ENCODE measurements at places on chromosomes 11 and 22. TPM values are rescaled to one million over a fixed set of nuclear protein-coding genes. Genes with fewer than 3 reads are reported as not detected.

DNA sequence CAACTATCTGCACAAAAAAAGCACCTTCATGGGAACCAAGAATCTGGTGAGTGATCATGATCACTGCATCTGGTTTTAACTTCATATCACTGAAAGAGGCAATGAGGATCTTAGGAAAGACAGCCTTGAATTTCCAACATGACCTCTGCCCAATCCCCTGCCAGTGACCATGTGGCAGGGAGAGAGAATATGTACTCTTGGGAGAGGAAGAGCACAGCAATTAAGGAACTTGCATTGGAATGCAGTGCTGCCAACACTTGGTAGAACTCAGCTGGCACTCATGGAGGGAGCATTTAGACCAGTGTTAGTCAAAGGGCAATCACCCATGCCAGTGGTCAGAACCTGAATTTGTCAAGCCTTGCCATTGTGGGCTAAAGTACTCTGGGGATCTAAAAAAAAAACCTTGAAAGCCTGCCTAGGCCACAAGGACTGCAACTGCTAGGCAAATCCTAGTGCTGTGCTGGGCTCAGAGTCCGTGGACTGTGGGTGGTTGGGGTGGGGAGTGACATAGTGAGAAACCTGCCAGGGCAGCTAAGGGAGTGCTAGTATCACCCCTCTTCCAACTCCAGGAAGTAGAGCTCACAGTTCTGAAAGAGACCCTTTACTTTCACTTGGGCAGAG lies 23.1 kb downstream of the JRKL start:
- DNase-seq, result no peak

The MIOX gene
- total RNA-seq, result not detected

GRCh38 chr22:32920032-32920628 lies 118.6 kb downstream of the TIMP3 start:
- DNase-seq, result no peak

- DNase-seq, result no peak
Measured at GRCh38 chr11:131534611-131535010, 164.2 kb downstream of the NTM start.

DNA sequence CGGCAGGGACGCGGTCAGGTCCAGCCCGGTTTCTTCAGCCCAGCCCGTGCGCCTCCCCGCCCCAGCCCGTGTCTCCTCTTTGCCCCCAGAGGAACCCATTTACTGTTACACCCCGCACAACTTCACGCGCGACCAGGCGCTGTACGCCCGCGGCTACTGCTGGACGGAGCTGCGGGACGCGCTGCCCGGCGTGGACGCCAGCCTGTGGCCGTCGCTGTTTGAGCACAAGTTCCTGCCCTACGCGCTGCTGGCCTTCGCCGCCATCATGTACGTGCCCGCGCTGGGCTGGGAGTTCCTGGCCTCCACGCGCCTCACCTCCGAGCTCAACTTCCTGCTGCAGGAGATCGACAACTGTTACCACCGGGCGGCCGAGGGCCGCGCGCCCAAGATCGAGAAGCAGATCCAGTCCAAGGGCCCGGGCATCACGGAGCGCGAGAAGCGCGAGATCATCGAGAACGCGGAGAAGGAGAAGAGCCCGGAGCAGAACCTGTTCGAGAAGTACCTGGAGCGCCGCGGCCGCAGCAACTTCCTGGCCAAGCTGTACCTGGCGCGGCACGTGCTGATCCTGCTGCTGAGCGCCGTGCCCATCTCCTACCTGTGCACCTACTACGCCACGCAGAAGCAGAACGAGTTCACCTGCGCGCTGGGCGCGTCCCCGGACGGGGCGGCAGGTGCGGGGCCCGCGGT lies 6.5 kb downstream of the PANX2 start:
- no peak for DNase-seq

The MMP12 gene
- total RNA-seq, result not detected

DNA sequence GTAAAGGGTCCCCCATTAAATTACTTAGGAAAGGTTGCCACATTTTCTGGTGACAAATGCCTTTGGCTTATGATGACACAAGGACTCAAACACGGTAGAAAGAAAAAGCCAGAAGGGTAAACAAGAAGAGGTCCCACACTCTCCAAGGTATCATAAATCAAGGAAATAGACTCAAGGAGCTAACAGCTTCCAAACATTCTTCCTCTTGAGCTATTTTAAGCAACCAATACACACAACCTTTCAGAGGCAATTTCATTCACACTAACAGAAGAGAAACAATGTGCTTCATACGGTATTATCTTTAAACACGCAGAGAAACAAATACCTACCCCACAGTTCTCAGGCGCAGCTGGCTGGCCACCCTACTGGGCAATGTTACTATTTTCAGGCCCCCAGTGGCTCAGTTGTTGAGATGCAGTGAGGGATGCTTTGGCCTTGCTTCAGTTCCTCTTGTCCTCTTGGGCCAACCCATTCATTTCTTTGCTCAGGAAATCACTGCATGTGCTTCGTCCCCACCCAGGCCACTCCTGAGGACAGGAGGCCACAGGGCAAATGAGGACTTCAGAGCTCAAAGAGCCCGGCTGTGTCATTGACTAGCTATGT lies 15.8 kb downstream of the ABTB2 start:
- no peak for DNase-seq

GRCh38 chr22:30903876-30904460 lies 64.6 kb downstream of the MORC2 start:
- DNase-seq, result no peak

GRCh38 chr22:45098056-45098455 lies 65.7 kb upstream of the NUP50 start:
- DNase-seq, result no peak

DNA sequence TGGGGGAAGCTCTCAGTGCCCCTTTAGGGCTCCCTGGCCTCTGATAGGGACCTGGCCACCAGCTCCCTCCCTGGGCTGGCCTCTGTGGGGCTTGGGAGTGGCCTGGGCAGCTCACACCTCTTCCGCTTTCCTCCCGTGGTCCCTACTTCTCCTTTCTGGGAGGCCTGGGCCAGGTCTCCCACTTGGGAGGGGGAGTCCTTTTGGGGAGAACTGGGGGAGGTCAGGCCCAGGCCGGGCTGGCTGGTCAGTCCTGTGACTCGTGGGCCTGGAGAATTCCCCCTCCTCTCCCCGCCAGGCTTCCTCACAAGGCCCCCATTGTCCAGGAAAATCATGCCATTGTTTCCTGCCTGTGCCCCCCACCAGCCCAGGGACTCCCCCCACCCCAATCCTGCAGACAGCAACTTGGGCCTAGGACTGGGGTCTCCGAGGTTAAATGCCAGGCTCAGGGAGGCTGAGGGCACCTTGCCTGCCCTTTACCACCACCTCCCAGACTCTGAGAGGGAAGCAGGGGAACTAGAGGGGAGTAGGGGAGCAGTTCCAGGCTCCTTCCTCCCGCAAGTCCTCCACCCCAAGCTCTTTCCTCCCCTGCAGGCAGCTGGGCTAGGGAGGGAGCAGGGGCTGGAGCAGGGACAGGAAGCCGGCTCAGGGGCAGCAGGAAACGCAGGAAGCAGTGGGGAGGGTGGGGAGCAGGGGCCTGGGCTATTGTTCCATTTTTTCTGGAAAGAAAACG lies 2.8 kb downstream of the MAP3K11 start:
- no peak for DNase-seq

The ARHGAP8 gene
- 90.5 TPM for total RNA-seq

The UPB1 gene
- total RNA-seq, result 6.7 TPM

DNA sequence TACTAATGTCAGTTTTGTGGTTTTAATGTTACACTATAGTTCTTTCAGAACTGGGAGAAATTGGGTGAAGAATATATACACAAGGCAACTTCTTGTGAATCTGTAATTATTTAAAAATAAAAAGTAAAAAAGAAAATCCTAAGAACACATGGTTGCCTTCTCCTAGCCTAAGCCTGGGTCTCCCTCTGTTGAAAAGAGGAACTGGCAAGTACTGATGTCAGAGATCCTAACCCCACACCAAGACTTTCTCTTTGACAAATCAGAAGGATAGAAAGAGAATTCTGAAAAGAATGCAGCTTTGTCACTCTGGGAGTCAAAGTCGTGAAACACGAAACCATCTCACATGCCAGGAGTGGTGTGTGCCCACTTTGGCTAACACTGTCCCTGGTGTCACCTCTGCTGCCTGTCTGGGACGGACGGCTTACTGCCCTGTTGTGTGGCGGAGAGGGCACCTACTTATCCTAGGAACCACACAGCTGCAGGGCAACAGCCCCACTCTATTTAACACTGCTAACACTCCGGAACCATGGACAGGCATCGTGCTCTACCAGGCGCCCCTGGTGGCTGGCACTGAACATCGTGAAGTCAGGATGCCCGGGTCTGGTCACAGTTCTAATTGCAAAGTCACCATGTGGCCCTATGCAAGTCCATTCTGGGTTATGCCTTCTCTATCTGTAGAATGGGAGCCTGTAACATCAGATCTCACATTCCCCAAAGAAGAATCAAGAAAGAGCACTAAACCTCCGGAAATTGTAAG lies 108.7 kb upstream of the CD82 start:
- DNase-seq, result peak; percentile 24

DNA sequence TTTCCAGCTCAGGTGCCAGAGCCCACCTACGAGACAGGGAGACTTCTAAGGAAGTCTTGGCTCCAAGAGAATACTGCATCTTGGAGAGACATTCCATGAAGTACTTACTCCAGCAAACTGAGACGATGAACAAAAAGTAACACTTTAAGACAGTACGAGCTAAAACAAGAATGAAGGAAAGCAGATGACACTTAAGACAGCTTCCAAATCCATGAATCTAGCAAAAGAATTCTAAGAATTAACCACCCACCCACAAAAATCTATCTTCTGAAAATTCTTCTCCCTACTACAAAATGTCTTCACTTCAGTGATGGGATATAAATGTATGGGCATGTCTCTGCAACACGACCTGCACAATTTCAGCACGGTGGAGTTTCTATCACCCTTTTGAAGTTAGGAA lies 132.9 kb downstream of the C11orf58 start:
- DNase-seq, result no peak

Measured in Caco-2 (cell line).